ENCODE measurements at places on chromosomes 12 and 14.

DNA sequence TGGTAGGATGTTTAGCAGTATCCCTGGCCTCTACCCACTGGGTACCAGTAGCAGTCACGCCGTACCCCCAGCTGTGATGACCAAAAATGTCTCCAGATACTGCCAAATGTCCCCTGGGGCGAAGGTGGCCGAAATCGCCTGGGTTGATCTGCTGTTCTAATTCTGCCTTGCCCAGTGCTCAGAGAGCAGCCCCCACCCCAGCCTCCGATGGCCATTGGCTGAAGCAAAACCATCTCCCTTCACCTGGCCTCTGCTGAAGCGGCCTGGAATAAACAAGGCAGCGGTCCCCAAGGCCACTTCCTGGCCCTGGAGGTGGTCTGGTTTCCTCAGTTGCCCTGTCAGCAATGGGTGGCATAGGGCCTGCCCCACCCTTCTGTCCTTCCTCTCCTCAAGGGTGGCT lies 298.4 kb downstream of the CACNA1C start:
- DNase-seq, result no peak

GRCh38 chr14:28373721-28374120 lies 392.9 kb upstream of the FOXG1 start:
- no peak for DNase-seq

DNA sequence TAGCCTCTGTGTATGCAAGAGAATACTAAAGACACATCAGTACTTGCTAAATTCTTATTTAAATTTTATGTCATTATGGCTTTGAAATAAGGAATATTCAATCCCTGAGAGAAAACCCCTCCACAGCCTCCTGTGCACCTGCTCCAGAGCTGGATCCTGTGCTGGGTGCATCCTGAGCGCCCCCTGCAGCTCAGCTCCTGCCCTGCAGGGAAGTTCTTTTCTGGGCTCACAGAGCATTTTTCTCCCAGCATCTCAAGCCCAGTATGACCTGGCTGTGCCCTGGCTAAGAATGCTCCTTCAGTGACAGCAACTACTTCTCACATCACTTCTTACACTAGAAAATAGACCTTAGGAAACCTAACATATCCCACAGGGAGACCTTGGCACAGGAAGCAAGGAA lies 1211.7 kb downstream of the TMEM121 start:
- DNase-seq, result no peak

GRCh38 chr14:34710744-34711143 lies 3.6 kb downstream of the CFL2 start:
- no peak for DNase-seq

- no peak for DNase-seq
These were observed 539.6 kb downstream of the VRK1 start for GRCh38 chr14:97336816-97337215.

DNA sequence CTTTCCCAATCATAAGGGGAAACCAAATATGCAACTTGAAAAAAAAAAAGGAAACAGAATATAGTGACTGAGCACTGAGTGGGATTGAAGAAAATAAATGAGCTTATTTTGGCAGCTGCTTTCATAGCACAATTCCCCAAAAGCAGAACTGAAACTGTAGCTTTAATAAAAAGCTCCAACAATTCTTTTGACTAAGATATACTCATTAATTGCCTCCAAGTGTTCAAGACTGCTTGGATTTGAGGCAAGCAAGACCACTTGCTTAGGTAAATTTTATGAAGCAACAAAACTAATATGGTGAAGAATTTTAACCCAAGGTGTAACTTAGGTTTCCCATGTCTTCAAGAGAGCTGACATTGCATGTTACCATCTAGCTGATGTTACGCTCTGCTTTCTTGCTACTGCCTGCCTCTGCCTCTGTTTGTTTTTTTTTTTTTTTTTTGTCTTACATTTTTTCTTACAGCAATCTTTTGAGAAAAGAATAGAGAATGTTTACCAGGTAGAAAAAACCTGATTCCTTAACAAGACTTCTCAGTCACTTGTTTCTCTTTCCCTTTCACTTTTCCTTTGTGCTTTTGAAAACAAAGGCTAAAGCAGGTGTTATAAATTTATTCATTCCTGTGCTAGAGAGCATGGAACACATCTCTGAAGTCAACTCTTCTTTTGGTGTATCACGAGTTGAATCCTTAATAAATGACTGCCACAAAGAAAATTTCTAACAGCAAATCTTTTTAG lies 134.4 kb downstream of the BCAT1 start:
- no peak for DNase-seq

- DNase-seq, result no peak
These were observed 19.8 kb downstream of the TPH2 start for GRCh38 chr12:71958457-71958856.

DNA sequence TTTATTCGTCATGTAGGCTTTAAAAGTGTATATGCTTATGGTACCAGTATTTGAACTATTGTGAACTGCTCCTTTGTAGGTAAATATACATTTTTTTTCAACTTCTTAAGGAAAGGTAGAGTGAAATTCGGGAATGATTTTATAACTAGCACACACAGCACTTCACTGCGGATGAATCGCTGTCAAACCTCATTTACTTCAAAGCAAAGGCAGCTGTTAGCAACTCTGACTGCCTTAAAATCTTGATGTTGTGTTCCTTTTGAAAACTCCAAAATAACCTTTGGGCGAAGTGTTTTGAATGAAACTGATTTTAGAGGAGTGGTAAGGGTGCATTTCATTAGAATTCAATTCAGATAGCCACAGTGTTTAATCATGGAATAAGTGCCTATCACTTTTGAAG lies 95.8 kb downstream of the GLT1D1 start:
- DNase-seq, result no peak

DNA sequence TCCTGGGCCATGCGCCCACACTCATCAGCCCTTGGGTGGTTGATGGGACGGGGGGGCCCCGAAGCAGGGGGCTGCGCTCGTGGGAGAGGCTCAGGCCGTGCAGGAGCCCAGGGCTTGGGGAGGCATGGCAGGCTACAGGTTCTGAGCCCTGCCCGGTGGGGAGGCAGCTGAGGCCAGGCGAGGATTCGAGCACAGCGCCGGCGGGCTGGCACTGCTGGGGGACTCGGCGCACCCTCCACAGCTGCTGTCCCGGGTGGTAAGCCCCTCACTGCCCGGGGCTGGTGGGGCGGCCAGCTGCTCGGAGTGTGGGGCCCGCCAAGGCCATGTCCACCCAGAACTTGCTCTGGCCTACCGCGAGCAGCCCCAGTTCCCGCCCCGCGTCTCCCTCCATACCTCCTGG lies 295.8 kb upstream of the SEL1L start:
- no peak for DNase-seq

- no peak for DNase-seq
These were observed 769 bp upstream of the ZNF740 start for GRCh38 chr12:53179687-53180219.

GRCh38 chr12:132127041-132127440 lies 17.1 kb downstream of the DDX51 start:
- DNase-seq, result no peak

- no peak for DNase-seq
These were observed 16.4 kb downstream of the OTUB2 start for GRCh38 chr14:94042433-94043091.

DNA sequence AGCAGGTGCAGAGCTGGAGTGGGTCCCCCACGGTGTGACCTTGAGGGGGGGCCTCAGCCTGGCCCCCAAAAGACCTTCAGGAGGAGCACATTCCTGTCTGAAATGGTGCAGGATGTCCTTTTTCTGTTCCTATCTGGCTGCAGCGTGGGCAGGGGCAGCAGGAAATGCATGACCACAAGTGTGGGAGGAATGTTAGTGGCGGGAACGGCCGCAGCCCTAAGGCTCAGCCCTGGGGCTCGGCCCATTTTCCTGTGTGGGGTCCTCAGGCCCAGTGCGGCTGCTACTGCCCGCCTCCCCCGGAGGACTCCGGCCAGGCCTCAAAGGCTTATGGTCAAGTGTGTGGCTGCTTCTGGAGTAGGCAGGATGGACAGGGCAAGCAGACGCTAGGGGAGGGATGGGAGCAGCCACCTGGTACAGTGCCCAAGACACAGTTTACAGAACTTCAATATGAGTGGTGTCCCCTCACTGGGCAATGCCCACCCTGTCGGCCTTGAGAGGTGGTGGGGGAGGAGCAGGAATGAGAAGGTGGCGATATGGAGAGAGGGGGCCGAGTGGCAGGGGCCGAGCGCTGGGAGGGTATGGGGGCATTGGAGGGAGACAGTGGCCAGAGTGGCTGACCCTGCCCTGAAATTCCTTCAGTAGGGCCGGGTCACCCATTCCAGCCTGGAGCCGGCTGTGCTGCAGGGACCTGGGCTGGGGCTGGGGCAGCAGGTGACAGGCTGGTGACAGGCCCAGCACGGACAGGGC lies 137.4 kb downstream of the CALM1 start:
- DNase-seq, result no peak

GRCh38 chr12:128019996-128020544 lies 246.9 kb upstream of the TMEM132C start:
- DNase-seq, result no peak

GRCh38 chr12:42507081-42507480 lies 82.5 kb downstream of the PRICKLE1 start:
- DNase-seq, result no peak

DNA sequence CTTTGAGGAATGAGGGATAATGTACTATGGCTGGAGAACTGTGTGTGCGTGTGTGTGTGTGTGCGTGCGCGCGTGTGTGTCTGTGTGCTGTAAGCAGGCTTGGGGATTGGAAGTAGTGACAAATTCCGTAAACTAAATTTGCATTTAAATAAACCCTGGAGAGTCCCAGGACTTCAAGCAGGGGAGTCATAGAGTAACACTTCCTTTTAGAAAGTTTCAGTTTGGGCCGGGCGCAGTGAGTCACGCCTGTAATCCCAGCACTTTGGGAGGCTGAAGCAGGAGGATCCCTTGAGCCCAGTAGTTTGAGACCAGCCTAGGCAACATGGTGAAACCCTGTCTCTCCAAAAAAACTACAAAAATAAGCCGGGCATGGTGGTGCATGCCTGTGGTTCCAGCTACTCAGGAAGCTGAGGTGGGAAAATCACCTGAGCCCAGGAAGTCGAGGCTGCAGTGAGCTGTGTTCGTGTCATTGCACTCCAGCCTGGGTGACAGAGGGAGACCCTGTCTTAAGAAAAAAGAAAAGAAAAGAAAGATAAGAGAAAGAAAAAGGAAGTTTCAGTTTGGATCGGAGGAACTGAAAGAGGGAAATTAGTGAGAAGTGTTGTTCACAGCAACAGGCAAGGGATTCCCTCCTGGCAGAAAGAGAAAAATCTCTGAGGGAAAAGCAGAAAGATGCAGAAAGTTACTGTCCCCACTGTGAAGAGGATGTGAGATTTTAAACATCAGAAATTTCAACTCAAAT lies 222.7 kb upstream of the SOX5 start:
- no peak for DNase-seq

- no peak for DNase-seq
These were observed 222.1 kb downstream of the C12orf50 start for GRCh38 chr12:87807086-87807485.

DNA sequence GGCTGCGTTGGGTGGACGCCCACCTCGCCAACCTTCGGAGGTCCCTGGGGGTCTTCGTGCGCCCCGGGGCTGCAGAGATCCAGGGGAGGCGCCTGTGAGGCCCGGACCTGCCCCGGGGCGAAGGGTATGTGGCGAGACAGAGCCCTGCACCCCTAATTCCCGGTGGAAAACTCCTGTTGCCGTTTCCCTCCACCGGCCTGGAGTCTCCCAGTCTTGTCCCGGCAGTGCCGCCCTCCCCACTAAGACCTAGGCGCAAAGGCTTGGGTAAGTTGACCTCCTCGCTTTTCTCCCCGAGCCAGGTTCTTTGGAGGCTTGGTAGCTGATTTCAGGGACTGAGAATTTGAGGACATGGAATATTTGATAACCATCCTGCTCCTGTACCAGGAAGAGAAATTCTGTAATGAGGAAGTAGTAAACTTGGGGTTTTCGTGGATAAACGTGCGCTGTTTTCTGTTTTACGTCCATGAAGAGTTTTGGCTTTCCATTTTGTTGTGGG lies 530 bp downstream of the APAF1 start:
- DNase-seq, result no peak

DNA sequence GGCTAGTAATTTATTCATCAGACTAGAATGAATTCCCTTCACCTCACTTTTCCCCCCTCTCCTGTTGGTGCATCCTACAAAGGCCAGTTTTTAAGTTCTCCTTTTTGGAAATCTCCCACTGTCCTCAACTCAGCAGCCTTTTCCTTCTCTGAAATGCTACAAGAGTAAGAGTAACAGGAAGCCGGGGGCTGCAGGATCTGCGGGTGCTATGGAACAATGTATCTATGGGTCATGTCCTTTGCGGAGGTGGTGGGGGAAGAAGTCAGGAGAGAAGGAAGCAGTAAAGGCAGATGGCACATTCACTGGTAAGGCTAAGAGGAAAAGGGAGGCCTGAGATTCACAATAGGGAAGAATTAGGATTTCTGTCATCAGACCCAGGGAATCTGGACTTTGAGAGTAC lies 22.2 kb upstream of the TESC start:
- DNase-seq, result no peak

- no peak for DNase-seq
These were observed 106.0 kb downstream of the ITPR2 start for GRCh38 chr12:26726956-26727355.

GRCh38 chr14:38758661-38759060 lies 344.4 kb downstream of the SEC23A start:
- no peak for DNase-seq

GRCh38 chr12:15984963-15985362 lies 73.8 kb downstream of the DERA start:
- no peak for DNase-seq

DNA sequence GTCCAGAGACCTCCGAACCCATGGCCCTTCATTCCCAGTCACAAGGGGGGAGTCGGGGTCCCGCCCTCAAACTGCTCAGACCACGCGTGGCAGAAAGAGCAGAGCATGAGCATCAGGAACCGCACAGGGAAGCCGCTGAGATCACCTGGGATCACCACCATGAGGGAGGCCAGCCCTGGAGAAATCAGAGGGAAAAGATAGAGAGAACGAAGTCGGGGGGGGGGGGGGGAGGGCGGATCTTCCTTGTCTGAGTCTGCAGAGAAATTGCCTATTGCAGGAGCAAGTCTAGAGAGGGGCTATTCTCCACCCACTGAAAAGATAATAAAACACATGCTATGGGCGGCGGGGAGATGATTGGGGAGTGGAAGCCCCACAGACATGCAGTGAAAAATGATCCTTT lies 884 bp upstream of the TMEM132C start:
- DNase-seq, result no peak

- no peak for DNase-seq
These were observed 1141.3 kb downstream of the BCL11B start for GRCh38 chr14:98130691-98131090.

GRCh38 chr12:97336900-97337751 lies 125.5 kb upstream of the RMST start:
- DNase-seq, result no peak

DNA sequence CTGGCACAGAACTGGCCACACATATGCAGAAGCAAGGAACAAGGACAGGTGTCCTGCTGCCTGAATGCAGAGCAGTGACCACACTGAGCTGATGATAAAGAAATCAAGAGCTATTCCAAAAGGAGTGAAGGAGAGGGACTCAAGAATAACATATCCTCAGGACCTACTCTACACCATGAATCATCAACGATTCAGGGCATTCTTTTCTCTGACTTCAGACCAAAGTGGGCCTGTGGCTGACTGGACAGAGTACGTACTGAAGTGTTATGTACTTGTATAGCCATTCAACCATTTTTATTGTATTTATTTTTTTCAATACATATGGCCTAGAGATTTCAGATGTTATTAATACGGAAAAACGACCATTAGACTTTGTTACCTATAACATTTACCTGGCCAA lies 177.5 kb upstream of the TMTC1 start:
- no peak for DNase-seq

All from COR-L47 (cell line).